NCI-H1930 (cell line): ENCODE measurements at places on chromosomes 16 and 17.

DNA sequence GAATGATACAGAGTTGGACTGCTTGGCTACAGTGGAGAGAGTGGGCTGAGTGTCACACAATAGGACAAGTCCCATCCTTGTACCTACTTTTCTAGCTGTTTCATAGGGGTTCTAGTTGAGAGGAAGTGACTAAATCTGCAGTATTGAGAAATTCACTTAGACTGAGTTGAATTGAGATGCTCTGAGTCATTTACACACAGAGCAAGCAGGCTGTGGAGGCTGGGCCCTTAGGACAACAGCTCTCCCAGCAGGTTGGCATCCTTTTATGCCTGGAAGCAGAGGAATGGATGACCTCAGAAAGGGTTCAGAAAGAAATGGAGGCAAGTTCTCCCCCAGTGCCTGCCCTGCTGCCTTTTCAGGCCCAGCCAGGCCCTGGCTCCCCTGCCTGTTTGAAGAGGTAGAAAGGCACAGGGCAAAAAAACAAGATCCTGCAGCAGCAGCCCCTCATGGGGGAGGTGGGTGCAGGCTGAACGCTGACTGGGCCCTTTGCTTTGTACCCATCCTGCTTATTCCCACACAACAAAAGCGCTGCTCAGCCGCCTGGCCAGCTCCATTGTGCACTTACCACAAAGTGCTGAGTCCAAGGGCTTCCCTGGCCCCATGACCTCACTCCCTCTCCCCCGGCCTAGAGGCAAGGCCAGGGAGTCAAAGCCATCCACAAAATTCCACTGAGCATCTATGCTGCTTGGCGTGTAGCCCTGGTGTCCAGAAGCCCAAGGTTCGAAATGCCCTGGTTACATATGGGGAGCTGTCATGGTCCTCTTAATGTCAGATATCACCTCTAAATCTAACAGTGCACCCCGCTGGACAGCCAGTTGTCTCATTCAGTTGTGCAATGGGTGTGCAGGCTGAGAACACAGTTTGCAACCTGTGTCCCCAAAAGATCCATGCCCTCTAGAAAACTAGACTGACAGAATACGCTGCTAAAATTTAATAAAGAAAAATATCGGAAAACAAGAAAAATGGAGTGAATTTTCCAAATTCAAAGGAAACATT lies 5.4 kb upstream of the CRYBA1 start:
- DNase-seq: peak; percentile 9

GRCh38 chr16:10840703-10841102 lies 22.1 kb upstream of the TVP23A start:
- DNase-seq: no peak

DNA sequence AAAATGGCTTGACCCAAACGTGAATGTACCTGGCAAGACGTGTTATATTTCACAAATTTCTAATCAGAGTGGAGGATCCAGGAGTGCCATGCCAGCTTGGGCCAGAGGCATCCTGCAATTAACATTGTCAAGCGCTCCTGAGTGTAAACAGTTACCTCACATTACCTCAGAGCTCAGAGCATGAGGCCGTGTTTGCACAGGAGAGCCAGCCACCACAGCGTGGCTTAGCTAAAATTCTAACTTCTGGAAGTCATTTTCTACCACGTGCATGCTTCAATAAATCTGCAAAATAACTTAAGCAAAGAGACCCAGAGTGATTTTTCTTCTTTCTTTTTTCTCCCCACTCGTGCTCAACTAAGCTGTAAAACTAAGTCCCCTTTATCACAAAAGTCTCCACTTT lies 769.0 kb downstream of the KCNJ2 start:
- DNase-seq: no peak

GRCh38 chr17:7409716-7410115 lies 2.1 kb downstream of the NLGN2 start:
- no peak for DNase-seq

DNA sequence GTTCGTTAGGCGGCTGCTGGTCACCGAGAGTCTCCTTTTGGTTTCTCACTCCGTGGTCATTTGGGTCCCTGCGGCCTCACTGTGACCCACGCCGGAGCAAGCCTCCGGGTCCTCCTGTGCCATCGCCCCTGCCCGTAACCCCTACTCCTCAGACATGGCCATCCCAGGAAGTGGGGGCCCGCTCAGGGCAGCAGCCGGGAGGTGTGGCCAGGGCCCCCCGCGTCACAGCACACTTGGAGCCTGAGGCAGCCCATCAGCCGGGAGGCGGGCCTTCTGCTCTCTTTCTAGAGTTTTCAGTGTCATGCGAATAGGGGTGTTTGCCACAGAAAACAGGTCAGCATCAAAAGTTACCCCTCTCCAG lies 7.9 kb upstream of the WFIKKN1 start:
- no peak for DNase-seq

DNA sequence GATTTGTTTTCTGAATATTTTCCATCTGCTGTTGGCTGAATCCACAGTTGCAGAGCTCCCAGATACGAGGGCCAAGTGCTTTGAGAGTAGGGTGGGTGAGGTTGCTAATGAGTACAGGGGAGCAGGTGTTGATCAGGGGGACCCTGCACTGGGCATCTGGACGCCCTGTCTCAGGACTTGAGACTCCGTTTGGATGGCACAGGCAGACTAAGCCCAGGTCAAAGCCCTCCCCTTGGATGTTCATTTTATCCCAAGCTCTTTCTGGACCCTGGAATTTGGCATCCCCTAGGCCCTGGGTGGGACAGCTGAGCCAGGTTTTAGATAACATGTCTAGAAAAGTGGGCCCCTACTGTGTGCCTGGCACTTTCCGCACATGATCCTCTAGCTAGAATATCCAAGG lies 12.1 kb downstream of the USP6 start:
- DNase-seq: no peak

DNA sequence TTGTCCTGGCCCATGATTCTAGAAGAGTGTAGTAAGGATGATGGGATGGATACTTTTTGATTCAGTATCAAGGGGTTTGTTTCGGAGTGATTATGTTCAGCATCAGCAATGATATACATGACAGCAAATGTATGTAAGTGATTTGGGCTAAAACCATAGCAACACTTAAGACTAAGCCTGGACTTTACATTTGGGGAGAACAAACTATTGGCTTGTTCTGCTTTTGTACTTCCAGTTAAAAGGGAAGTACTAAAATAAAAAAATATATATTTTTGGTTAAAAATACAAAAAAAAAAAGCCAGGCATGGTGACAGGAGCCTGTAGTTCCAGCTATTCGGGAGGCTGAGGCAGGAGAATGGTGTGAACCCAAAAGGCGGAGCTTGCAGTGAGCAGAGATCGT lies 20.5 kb upstream of the DHX8 start:
- no peak for DNase-seq

DNA sequence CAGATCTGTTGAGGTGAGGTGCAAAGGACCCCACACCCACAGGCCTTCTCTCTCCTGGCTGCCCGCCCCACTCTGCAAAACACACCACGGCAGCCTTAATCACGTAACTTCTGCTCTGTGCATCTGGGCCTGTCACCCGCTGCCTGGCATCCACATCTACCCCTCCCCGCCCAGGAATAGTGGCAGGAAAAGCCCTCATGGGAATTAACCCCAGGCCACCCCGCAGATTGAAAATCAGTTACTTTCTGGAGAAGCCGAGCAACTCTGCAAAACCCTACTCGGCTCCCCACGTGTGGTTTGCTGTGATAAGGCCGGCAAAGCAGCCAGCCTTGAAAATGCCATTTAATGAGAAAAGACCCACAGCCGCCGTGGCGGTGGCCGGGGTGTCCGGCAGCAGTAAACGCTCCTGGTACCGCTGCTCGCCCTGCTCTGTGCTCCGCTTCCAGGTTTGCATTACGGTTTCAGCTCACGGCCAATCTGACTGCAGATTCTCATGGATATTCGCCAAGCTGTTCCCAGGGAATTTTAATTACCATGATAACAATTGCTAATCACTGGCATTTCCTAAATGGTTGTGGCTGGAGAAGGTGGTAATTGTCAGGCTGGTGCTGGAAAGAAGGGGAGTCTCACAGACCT lies 78.0 kb upstream of the DOC2B start:
- no peak for DNase-seq

GRCh38 chr17:30232015-30232823 lies 3.3 kb downstream of the SLC6A4 start:
- DNase-seq: no peak

GRCh38 chr17:76082326-76083251 lies 3.6 kb downstream of the ZACN start:
- DNase-seq: no peak

GRCh38 chr17:949623-950303 lies 29.8 kb downstream of the NXN start:
- DNase-seq: no peak

DNA sequence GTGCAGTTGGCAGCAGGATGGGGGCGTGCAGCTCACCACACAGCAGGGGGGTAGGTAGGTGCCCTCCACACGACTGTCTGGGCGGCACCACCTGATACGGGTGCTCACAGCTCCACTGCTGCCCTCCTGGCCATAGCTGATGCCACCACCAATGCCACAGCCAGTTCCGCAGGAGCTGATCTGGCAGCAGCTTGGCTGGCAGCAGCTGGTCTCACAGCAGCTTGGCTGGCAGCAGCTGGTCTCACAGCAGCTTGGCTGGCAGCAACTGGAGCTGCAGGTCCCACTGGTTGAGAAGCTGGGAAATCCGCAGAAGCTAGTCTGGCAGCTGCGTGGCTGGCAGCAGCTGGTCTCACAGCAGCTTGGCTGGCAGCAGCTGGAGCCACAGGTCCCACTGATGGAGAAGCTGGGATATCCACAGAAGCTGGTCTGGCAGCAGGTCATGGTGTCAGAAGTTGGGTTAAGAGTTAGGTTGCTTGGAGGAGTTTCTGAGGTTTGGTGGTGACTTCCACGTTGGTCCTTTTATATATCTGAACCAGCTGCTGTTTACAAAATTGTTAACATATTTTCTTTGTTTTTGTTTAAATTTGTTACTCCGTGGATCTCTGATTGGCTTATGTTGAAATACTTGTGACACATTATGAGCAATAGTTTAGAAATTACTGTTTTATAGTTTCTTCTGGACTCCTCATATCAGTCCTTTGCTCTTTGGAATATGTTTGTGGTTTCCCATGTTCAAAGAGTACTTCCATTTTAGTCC lies at the start of gene KRTAP1-5:
Gene KRTAP1-5 (minus strand): TSS at position 494 of the 757 bp plus-strand sequence. CDS start 53 bp downstream, at position 441.
- DNase-seq: no peak

GRCh38 chr17:46869975-46870803 lies 18.8 kb downstream of the WNT9B start:
- DNase-seq: no peak

DNA sequence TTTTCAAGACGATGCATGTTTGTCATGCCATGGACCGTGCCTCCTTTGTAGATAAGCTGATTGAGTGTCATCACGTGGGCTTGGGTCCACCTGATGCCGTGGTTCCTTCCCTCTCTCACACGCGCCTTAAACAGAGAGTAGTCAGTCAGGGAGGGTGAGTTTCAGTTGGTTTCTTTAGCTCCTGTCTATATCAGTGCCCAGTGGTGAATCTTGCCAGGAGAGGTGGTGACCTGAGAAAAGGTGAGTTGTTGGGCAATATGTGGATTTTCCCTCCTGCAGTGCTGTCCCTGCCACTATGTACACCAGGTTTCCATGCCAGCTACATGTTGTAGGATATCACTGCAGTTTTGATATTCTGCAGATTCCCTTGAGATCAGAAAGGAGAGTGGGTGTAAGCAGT lies 129.7 kb downstream of the LAT start:
- DNase-seq: no peak

DNA sequence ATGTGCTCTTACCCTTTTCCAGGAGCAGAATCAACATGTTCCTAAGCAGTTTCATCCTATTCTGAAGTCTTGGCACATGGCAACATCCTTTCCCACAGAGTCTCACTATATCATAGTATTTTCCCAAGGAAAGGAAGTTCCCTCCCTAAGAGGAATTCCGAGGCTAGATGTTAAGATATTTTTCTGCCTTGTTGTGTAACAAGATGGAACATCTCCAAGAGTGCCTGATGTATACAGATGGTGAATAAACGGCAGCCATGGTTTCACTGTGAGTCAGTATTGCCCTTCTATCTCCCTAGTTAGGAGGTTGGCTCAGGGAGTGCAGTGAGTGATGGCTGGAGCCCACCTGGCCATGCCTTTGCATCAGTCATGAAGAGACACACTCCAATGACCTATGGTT lies 48.2 kb downstream of the SPACA3 start:
- DNase-seq: no peak

DNA sequence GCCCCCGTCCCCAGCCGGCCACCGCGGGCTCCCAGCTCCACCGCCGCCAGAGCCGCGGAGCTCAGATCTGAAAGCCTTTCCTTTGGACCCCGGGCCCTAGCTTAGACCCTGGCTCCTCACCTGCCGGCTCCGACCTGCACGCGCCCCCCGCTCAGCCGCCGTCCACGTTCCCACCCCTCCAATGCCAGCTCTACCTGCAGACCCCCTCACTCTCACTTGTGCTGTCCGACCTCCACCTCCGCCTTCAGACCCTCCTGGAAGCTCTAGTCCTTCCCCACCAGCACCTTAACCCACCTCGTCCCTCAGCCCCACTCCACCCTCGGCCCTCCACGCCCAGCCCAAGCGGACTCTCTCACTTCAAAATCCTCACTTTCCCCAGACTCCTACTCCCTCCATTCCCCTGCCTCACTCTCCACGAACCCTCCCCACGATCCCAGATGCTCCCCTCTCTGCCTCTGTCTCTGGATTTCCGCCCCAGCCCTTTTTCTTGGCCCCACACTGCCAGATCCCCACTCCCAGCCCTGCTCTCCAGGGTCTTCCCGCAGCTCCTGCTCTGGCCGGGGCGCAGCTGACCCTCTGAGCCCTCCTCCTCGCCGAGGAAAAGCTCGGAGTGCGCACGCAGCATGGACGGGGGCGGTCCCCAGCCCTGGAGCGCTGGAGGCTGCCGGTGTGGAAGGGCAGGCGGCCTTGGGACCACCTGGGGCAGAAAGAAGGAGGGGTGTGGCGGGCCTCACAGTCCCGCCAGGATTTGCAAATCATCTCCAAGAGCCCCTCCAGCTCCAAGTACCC lies at the start of gene TMEM114:
Gene TMEM114 (minus strand): TSS at position 612 of the 789 bp plus-strand sequence. CDS start 673 bp downstream, outside the sequence.
- DNase-seq: no peak

GRCh38 chr16:25065899-25066298 lies 45.6 kb upstream of the LCMT1 start:
- peak; percentile 68 for DNase-seq

- no peak for DNase-seq
Measured at GRCh38 chr17:40646791-40647623, 611 bp downstream of the SMARCE1 start.

GRCh38 chr17:47735536-47736011 lies 2.5 kb downstream of the TBX21 start:
- DNase-seq: no peak

GRCh38 chr17:42075789-42076188 lies 22.5 kb downstream of the ZNF385C start:
- no peak for DNase-seq

- no peak for DNase-seq
Measured at GRCh38 chr17:77473615-77474226, 333.0 kb downstream of the SEC14L1 start.

DNA sequence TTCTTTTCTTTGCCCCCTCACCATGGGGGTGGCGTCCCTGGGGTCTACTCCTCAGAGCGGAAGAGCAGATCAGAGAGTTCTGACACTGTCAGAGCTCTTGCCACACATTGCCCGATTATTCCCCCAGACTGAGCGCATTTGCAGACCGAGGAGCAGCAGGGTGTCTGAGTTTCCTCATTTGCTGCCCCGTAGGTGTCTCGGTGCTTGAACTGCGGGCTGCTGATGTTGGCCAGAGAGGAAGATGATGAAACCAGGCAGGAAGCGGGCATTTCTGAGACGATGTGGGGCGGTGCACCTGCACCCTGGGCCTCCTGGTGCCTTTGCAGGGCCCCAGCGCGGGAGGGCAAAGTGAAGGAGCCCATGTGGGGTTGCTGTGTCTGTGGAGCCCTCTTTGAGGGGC lies 55.2 kb downstream of the ARSG start:
- DNase-seq: no peak
